GM12878 (cell line): ENCODE measurements at places on chromosomes 7 and 10. TPM values are rescaled to one million over a fixed set of nuclear protein-coding genes. Genes with fewer than 3 reads are reported as not detected.

- H3K4me3 ChIP-seq, result peak within 1 kb of the TSS; percentile 77
- peaks cover 6% of the 10 kb centered on the region for H3K27me3 ChIP-seq
- H3K27ac ChIP-seq, result no peak within 1 kb of the TSS
- DNase-seq, result no peak
- H3K36me3 ChIP-seq, result no peaks in the 10 kb centered on the region
- peaks cover 12% of the 10 kb centered on the region for H3K4me1 ChIP-seq
Observed at GRCh38 chr10:77926566-77927401, at the start of gene DLG5. Gene DLG5 (minus strand): TSS chr10:77926755. CDS start chr10:77926520, 235 bp downstream.

ECD gene
- 59.0 and 61.5 TPM in 2 replicates for polyA plus RNA-seq

DNA sequence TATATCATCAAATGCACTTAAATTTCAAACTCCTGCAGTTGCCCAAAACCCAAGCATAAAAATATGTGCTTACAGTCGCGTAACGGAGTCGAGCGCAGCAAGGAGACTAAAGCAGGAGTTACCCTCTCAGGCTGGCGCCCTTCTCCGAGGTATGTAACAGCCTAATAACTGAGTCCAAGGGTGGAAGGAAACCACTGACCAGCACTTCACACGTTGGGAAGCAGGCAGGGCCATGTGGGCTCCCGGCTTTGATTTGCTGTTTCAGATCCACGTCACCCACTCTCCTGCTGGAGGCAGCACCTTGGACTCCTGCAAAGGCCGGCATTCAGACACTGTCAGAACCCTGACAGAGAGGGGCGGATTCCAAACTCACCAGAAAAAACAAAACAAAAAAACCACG lies 123.8 kb downstream of the DIP2C start:
- H3K27me3 ChIP-seq, result no peaks in the 10 kb centered on the region
- no peaks in the 10 kb centered on the region for H3K4me1 ChIP-seq
- H3K36me3 ChIP-seq, result no peaks in the 10 kb centered on the region
- DNase-seq, result no peak
- no peak overlapping the region for H3K27ac ChIP-seq

GRCh38 chr7:111363099-111363498 lies 199.2 kb downstream of the IMMP2L start:
- no peaks in the 10 kb centered on the region for H3K36me3 ChIP-seq
- H3K4me1 ChIP-seq, result no peaks in the 10 kb centered on the region
- H3K27ac ChIP-seq, result no peak overlapping the region
- no peaks in the 10 kb centered on the region for H3K27me3 ChIP-seq
- DNase-seq, result no peak

- H3K36me3 ChIP-seq, result no peaks in the 10 kb centered on the region
- no peaks in the 10 kb centered on the region for H3K4me1 ChIP-seq
- H3K27ac ChIP-seq, result no peak overlapping the region
- H3K4me3 ChIP-seq, result no peak overlapping the region
- H3K27me3 ChIP-seq, result no peaks in the 10 kb centered on the region; the same call in 1 of the 2 replicates
Observed at GRCh38 chr10:20892796-20893195, 4.3 kb downstream of the NEBL start.

PVRIG gene
- 44.0 and 46.3 TPM in 2 replicates for polyA plus RNA-seq

CDC14C gene
- not detected in 2 replicates for polyA plus RNA-seq

- no peak overlapping the region for H3K4me3 ChIP-seq
- peaks cover 2% of the 10 kb centered on the region for H3K36me3 ChIP-seq
- H3K4me1 ChIP-seq, result peaks cover 11% of the 10 kb centered on the region
- no peak for DNase-seq
- no peak overlapping the region for H3K27ac ChIP-seq
- H3K27me3 ChIP-seq, result no peaks in the 10 kb centered on the region
Observed at GRCh38 chr10:102705531-102705930, 8.7 kb downstream of the ARL3 start.

SVOPL gene
- not detected in 2 replicates for polyA plus RNA-seq

PTPRZ1 gene
- not detected in 2 replicates for polyA plus RNA-seq

AFAP1L2 gene
- polyA plus RNA-seq, result 0.12 and 0.37 TPM in 2 replicates

GRCh38 chr10:44576702-44577191 lies 191.8 kb upstream of the CXCL12 start:
- DNase-seq, result no peak
- no peaks in the 10 kb centered on the region for H3K4me1 ChIP-seq
- no peak overlapping the region for H3K27ac ChIP-seq
- H3K4me3 ChIP-seq, result no peak overlapping the region
- H3K36me3 ChIP-seq, result no peaks in the 10 kb centered on the region
- no peaks in the 10 kb centered on the region for H3K27me3 ChIP-seq
